ENCODE measurements at places on chromosomes 1 and 21.
A peak's percentile ranks its signal among the peaks of the same experiment; 100 is the strongest.

- no peak for DNase-seq
These were observed 2.1 kb upstream of the RGS1 start for GRCh38 chr1:192573499-192573898.

DNA sequence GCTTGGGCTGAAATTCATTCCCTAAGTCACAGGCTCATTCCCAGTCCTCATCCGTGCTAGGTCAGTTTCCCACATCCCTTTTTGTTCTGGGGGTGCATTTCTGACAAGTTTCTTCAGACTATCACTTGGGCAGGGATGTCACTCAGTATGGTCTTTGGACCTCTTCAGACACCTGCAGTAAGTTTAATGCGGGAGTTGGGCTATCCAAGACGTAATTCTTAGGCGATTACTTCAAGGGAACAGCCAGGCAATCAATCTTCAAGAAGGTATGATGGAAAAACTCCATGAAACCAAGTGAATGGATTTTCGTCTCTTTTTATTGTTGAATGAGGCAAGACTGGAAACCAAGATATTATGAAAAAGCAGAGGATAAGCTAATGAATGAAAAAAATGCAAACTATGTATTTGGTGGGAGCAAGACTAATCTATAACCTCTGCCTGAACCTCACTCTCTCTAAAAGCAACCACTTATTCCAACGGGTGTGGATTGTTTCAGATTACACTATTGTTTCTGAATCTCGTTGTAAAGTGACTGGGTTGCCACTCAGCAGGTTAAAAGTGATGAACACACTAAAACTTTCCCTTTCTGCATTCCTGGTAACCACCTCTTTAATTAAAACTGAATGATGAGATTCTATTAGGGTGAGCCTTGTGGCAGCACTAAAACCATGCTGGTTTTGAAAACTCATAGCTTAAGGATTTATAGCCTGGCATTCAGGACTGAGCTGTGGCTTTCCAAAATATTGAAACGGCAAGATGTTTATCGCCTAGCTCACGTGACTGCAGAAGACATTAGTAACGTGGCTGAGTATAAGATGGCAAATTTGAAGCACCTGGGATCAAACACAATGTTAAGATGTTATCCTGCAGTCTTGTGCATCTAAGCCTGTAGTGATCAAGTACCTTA lies 1.1 kb downstream of the RASAL2 start:
- DNase-seq, result peak; percentile 3

DNA sequence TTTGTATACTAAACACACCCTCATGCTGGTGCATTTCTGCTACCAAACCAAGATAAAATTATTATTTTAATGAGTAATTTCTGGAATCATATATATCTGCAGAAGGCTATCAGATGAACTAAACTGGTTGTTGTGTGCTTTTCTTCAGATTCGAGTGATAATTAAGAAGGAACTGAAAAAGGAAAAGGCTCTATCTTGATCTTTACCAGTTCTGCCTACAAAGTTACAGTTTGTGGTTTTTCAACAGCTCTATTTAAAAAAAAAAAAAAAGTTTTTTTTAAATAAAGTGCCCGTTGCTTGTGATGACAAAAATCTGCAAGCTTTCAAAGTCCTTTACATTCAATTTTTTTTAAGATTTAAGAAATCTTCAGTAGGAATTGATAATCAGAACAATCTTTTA lies 13.6 kb downstream of the DENND1B start:
- DNase-seq, result no peak

DNA sequence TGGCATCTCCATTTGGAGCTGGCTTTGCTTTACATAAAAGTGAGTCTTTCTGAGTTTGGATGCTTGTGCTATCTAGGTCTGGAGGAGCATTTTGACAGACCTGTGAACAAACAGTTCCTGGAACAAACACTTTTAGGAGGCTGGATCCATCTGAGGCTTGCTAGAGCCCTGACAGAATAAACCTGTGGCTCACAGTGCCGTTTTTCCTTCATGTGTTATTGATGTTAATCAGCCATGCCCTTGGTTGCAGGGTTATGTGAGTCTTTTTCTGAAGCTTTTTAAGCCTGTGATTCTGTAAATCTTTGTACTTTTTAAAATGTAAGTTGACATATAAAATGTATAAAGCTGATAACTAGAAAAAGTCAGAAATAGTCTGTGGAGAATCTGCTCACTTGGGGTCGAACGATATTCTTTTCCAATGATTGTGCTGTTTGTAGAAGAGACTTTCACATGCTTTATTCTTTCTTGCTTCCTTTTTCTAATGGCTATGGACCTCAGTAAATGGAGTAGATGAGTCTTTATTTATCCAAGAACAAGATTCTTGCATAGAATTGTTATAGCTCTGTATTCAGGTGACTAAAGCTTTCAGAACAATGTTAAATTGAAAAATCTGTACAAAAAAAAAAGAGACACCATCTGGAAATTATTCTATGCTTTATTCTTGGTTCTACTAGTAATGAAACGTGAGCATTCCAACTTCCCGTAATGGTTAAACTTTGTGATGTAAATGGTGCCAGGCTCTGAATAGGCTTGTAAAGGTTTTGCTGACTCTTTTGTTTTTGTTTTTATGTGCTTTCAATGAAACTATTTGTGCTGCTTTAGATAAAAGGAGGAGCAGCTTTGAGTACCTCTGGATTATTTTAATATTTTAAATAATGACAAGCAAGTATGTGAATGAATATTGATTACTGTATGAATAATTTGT lies 53.7 kb downstream of the CACHD1 start:
- no peak for DNase-seq

GRCh38 chr1:69483246-69483645 lies 84.5 kb upstream of the LRRC7 start:
- DNase-seq, result no peak

DNA sequence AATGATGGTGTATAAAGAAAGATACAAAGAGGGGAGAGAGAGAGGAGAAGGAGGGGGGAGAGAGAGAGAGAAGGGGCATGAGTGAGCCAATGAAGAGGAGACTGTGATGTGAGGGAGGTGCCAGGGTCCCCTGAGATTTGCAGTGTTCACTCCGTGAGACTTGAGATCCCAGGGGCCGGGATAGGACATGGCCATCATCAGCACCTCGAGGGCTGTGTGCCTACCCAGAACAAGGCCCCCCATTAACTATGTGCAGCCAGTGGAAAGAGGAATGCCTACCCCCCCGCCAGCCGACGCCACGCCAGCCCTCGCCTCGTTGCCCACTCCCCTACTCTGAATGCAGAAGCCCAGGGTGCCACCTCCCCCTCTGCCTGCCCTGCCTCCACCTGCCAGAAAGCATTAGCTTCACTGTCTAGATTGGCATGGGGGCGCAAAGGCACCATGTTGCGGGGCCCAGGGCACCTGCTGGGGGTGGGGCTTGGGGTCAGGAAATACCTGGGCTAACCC lies 14.8 kb downstream of the LGR6 start:
- no peak for DNase-seq

GRCh38 chr1:33332357-33332789 lies 11.5 kb upstream of the A3GALT2 start:
- no peak for DNase-seq

GRCh38 chr1:20220036-20220435 lies 33.7 kb upstream of the PLA2G2C start:
- no peak for DNase-seq

DNA sequence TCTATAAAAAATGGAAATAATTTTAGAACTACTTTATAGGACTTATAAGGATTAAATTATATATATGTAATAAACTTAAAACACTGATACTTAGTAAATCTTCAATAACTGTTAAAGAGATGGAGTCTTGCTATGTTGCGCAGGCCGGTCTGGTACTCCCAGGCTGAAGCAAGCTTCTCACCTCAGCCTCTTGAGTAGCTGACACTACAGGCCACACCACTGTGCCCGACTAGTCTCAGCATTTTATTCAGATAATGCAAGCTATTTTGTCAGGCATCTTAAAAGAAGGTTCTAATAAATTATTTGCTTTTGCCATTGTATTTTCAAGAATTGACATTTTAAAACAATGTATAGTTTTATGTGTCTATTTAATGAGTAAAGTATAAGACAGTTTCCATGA lies 20.8 kb downstream of the CNST start:
- no peak for DNase-seq

DNA sequence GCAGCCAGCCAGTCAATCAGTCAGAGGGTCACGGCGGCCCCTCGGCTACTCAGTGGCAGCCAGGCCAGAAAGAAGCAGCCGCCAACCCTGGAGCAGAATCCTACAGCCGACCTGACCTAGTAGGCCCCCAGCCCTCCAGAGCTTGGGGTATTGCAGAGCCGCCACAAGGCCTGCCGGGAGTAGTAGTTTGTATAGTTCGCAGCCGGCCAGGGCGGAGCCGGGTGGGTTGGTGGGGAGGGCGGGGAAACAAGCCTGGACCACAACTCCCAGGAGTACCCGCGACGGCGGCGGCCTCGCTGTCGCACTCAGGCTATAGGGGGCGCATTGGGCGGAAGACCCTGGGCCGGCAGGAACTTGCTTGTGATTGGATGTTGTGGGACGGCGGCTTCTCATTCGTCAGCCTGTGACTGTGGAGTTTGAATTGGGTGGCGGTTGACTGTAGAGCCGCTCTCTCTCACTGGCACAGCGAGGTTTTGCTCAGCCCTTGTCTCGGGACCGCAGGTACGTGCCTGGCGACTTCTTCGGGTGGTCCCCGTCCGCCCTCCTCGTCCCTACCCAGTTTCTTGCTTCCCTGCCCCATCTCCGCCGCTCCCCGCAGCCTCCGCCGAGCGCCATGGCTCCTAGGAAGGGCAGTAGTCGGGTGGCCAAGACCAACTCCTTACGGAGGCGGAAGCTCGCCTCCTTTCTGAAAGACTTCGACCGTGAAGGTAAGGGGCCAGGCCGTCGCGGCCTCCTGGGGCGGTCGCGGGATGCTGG lies at the start of gene CDCA8:
TSS of gene CDCA8 (plus strand) at position 439 of the 756 bp plus-strand sequence. CDS start at position 614, 175 bp downstream.
- peak; percentile 95 for DNase-seq

GRCh38 chr21:39553331-39553730 lies 59.4 kb upstream of the B3GALT5 start:
- DNase-seq, result no peak

DNA sequence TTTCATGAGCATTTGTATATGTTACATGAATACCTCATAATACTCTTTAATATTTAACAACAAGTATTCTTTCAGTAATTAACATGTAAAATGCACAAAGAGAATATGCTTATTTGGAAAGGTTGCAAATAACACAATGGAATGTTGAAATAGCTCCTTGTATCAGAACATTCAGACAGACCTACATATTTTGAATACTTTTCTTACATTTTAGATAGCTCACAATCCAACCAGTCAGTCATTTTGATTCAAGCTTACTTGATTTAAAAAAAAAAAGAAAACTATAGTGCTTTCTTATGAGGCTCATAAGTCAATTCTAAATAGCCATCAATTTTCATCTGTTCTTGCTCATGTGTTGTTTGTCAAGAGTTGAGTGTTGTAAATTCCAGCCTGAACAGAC lies 518.8 kb downstream of the ADGRL2 start:
- no peak for DNase-seq

DNA sequence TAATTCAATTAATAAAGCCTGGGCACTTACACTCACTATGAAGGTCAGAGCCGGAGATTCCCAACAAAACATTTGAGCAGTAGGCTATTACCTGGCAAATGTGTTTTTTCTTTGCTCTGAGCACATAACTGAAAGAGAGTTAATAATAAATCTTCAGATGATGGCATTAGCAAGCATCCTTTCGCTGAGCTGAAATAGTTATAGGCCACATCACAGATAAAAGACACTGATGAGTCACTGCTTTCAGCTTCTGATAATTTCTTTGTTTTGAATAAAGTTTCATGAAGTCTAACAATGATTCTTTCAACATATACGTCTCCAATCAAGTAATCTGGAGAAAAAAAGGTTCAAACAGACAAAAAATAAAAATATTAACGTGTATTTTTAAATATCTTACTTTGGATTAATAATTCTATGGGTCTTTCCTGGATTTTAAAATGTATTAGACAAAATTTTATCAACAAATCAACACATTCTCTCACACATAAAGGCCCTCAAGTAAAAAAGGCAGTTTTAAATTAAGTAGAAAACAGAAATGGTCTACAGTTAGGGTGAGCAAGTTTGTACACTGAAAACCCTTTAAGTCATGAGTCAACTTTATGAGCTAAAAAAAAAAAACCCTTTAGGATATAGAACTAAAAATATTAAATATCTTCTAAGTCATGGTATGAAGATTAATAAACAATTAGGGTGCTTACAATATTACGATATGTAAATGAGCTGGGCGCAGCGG lies 33.1 kb downstream of the LTN1 start:
- DNase-seq, result no peak

GRCh38 chr1:72230746-72231145 lies 51.6 kb downstream of the NEGR1 start:
- DNase-seq, result no peak

Measured in SK-N-DZ (cell line).